ENCODE measurements at places on chromosomes 13 and 19.

GRCh38 chr19:5943623-5944022, 29.6 kb downstream of the CAPS start:
- DNase-seq, result no peak

DNA sequence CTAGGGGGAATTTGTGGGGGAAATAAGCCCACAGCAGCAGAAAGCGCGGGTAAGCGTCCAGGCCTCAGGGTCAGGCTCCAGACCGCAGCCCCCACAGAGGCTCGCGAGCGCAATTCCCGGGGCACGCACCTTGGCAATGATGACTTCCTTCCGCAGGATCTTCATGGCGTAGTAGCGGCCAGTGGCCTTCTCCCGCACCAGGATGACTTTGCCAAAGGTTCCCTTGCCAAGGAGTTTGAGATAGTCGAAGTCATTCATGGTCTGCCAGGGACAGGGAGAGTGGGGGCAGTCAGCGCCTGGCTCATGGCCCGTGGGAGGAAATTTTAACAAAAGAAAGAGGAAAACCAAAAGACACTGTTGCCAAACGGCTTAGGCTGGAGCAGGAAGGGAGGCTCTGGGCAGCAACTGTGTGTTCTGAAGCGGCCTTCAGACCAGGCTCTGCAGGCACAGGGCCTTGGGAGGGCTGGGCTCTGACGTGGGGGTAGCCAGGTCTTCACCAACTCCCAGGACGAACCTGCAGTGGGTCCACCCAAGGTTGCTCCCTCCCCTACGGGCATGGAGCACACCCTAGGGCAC, 15.4 kb upstream of the CCNP start:
- peak; percentile 83 for DNase-seq

DNA sequence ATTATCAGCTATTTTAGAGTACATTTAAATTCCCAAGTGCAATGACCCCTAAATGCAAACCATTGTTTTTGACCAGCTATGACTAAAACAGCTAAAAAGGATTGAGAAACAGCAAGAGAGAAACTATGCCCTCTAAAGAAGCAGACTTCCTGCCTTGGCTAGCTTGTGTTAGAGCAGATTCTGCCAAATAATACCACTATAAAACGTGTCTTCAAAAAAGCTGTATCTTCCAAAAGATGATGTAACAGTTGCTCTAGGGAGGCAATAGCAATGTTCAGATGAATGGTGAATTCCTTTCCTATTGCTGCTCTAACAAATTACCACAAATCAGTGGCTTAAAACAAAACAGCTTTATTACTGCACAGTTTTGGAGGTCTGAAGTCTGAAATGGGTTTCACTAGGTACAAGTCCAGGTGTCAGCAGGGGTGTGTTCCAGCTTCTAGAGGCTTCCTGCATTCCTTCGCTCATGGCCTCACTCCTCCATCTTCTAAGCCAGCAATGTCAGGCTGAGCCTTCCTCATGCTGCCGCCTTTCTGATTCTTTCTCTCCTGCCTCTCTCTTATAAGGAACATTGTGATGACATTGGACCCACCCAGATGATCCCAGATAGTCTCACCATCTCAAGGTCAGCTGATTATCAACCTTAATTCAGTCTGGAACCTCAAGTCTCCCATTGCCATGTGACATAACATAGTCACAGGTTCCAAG, 84.5 kb downstream of the LRRC63 start:
- DNase-seq, result no peak

DNA sequence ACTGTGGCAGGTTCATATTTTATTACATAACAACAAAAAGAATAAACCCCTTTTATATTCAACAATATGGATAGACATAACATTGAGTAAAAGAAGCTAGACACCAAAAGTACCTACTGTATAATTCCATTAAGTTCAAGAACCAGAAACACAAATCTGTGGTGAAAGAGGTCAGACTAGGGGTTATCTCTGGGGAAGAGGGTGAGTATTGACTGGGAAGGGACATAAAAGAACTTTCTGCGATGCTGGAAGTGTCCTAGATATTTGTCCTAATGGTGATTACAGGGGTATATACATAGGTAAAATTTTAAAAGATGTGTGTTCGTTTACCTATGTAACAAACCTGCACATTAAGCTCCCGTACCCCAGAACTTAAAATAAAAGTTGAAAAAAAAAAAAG, 103.0 kb downstream of the SUCLA2 start:
- DNase-seq, result no peak

GRCh38 chr13:68745502-68745901, 1362.1 kb upstream of the ATXN8OS start:
- DNase-seq, result no peak

- DNase-seq, result no peak
Observed at GRCh38 chr19:48196321-48196763, 25.9 kb downstream of the ZSWIM9 start.

DNA sequence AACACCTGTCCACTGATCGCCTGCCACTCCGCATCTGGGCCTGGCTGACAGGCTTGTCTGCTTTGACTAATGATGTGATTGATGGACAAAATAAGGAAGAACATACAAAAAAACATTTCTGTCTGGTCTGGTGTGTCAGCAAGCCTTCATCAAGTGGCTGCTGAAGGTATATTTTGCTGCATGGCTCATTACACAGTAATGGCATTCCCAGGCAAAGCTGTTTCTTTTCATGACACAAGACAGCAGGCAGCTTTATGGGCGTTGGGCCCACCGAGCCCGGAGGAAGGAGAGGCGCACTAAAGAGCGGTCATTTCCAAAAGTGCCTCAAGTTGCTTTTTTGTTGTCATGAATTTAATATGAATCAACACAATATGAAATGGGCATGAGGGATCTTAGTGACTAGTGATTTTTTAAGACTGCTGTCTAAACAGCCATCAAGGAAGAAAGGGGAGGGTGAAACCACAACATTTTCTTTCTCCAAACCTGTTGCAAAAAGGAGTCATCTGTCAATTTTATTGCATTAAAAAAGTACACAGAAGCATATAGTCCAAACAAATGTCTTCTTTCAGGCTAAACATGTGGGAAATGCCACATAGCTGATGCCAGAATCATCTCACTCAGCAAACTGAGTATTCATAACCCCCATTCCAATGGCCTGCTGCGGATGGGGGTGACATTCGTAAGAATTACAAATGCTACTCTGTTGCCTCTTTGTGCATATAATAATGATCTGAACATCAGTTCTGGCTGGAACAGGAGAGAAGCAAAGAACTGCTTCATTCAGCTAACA, 476.6 kb downstream of the ZNF536 start:
- no peak for DNase-seq

- peak; percentile 11 for DNase-seq
Observed at GRCh38 chr19:33332248-33332647, 29.9 kb upstream of the CEBPA start.

GRCh38 chr13:99135591-99135990, 65.1 kb upstream of the UBAC2 start:
- no peak for DNase-seq

- DNase-seq, result no peak
Observed at GRCh38 chr19:53055117-53055516, 10.6 kb downstream of the ERVV-2 start.
